Stimulated activated CD8-positive, alpha-beta memory T cell treated with anti-CD3 and anti-CD28 coated beads, Interleukin-2, amount 100 ng/mL, for 1 hour (primary cell): ENCODE measurements at places on chromosomes 2 and 18.

DNA sequence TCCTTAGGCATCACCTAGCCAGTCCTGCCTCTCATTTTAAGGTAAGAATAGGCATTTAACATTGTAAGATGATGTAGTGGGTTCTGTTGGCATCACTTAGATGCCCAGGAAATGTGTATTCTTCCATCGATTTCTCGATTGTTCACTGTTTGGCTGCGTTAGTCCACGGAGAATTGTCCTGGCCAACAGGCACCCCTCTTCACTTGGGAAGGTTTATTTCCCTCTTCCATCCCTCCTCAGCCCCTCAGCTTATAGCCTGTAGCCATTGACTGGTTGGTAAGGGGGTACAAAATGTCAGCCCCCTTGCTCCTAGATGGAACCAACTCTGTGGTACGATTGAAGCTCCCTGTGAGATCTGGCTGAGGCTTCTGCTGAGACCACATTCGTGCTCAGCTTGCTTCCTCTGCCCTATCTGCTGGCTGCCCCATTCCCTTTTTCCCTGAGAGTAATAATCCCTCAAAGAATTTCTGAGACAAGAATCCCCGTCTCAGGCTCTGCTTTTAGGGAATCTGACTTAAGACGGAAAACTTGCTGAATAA is 43.4 kb downstream of the PLEKHA3 start:
- no peak for DNase-seq

DNA sequence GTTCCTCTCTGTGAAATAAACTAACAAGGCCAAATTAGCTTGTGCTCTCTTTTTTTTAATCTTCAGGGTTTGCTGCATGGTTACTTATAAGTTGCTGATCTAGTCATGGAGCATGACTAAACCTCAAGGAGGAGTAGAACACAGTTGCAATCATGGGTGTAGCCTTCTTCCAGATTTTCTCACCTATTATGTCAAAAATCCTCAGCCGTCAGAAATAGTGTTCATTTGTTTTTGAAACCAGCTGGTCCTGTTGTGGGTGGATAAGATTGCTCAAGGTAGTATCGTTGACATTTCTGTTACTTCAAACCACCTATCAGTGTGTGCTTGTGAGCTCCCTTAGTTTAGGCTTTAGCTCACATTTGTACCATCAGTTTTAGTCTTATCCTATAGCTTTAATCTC is 11.2 kb downstream of the RELCH start:
- no peak for DNase-seq

DNA sequence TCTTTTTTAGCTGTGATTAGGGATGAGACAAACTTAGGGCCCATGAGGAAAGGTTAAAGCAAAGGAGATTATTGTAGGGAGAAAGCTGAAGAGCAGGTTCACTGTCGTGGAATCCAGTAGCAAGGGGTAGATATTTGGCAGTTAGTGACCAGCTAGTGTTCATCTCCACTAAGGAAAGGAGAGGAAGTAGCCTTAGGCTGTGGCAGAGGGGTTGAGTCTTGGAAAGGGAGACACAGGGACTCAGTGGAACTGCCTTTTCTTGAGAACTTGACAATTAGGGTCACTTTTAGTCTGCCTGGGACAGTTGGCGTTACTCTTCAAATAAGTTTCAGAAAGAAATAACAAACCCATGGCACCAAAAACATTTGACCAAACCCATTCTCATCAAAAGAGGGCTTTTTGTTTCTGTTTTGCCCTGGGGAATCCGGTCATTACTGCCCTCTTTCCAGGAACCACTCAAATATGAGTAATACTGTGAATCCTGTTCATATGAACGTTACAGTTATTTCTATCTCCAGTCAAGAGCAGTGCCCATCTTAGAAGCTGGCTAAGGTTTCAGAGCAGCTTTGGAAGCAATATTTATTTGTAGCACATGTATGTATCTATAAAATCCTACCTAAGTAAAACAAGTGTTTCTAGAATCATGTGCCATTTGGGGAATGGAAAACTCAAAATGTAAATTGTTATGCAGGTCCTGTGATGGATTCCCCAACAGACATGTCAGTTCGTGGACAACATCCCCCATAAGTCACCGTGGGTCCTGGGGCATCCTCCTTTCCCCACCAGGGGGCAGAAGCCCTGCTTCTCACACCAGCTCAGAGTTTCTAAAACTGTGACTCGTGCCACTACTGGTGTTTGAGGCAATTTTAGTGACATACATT is 77.3 kb upstream of the PHLPP1 start:
- peak; percentile 26 for DNase-seq

GRCh38 chr2:218003281-218003944 is 618 bp upstream of the TNS1 start:
- no peak for DNase-seq

DNA sequence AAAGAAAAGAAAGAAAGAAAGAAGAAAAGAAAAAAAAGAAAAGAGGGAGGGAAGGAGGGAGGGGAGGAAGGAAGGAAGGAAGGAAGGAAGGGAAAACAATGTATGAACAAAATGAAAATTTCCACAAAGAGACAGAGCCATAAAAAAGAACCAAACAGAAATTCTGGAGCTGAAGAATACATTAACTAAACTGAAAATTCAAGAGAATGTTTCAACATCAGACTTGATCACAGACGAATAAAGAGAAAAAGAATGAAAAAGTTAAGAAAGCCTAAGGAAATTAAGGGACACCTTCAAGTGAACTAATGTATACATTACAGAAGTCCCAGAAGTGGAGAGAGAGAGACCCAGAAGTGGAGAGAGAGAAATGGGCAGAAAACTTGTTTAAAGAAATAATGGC is 60.9 kb upstream of the RAB6C start:
- DNase-seq = no peak

GRCh38 chr2:17915811-17916518 is 37.5 kb downstream of the KCNS3 start:
- DNase-seq = no peak

- no peak for DNase-seq
Measured at GRCh38 chr2:309148-309953, 21.5 kb upstream of the ALKAL2 start.

DNA sequence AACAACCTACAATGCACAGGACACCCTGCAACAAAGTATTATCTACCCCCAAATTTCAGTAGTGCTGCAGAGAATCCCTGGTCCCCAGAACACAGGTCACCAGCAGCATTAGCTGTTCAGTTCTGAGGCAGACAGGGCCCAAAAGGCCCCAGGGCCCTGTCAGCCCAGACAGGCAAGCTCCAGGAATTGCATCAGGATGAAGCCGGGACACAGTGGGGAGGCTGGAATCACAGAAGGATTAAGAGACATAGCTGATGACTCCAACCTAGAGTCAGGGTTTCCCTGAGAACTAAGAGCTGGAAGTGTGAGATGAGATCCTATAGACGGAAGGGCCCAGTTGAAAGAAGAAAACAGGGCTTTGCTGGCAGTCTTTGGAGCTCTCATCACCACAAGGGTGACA is 148.1 kb downstream of the GALNT14 start:
- no peak for DNase-seq

- DNase-seq = no peak
Measured at GRCh38 chr2:178473931-178474330, 4.5 kb downstream of the FKBP7 start.

DNA sequence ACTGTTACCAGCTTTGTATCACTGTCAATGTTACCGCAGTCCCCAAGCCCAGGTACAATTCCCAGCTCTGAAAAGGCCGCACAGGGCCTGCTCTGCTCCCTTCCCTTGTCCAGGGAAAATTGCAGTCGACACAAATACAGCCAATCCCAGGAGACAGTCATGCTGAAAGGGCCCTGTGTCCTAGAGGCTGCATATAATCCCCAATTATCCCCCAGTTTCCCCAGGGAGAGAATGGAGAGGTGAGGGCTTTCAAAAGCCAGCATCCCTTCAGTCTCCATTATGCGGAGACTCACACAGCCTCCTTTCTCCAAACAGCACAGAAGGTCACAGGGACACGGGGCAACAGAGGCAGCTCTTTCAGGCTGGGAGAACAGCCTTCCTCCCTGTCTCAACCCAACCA is 17.1 kb upstream of the CTIF start:
- DNase-seq = no peak

- no peak for DNase-seq
Measured at GRCh38 chr2:75134860-75135259, 64.5 kb downstream of the TACR1 start.

DNA sequence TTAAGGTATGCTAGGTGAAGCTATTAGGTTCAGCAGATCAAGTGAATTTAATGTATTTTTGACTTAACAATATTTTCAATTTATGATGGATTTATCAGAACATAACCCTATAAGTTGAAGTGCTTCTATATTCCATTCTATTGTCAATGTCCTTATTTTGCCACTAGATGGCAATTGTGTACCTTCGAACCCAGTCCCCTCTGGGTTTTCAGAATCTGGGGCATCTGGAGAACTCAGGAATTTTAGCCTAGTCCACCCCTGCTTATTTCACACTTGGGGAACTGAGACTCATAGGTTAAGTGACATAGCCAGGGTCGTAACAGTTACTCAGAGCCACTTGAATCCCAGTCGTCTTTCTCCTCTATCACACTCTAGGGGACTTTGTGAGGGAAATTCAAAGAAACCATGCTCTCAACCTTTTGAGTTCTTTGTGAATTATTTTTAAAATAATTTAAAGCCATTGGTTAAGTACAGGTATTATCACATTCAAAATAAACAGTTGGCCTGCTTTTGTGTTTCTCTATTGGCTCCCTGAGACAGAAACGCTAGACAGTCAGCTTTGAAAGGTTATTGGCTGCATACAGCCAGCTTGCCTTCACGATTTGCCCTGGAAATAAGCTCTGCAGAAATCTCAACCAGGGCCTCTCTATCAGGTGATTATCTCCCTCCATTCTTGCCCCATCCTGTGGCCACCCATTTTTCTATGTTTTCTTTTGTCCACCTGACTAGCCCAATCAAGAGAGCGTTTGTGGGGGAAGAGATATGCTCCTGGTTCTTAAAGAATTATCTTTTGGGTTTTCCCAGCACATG is 145.0 kb downstream of the TTC27 start:
- no peak for DNase-seq

GRCh38 chr2:207330912-207331311 is 165.2 kb upstream of the KLF7 start:
- DNase-seq = no peak

DNA sequence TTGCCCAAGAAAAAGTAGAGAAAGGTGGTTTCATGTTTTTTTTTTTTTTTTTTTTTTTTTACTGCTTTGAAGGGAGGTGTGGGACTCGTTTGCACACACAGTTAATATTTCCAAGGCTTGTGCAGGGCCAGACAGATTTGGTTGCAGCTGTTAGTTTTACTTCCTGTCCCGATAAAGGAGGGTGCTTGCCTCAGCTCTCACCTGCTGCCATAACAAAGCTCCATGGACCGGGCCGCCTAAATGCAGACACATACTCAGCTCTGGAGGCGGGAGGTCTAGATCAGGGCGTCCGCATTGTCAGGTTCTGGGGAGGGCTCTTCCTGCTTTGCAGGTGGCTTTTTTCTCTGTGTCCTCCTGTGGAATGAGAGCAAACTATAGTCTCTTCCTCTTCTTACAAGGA is 69.9 kb downstream of the ODC1 start:
- DNase-seq = no peak

GRCh38 chr2:197596766-197597165 is 78.6 kb downstream of the RFTN2 start:
- DNase-seq = no peak

- peak; percentile 62 for DNase-seq
Measured at GRCh38 chr2:168455645-168456520, at the start of gene CERS6. TSS of gene CERS6 (plus strand) at chr2:168456272. CDS start at chr2:168456449, 177 bp downstream.

GRCh38 chr18:10461989-10462388 is 7.6 kb downstream of the APCDD1 start:
- DNase-seq = no peak
